ENCODE measurements at places on chromosomes 13 and 19. TPM values are rescaled to one million over a fixed set of nuclear protein-coding genes. Genes with fewer than 3 reads are reported as not detected.

Gene PIAS4
- total RNA-seq: 14.9 TPM

Gene MISP3
- total RNA-seq: 1.2 TPM

Gene PDX1
- not detected for total RNA-seq

Gene SULT2A1
- not detected for total RNA-seq

- no peak for DNase-seq
Measured at GRCh38 chr13:68506888-68507551, 1276.9 kb upstream of the PCDH9 start.

DNA sequence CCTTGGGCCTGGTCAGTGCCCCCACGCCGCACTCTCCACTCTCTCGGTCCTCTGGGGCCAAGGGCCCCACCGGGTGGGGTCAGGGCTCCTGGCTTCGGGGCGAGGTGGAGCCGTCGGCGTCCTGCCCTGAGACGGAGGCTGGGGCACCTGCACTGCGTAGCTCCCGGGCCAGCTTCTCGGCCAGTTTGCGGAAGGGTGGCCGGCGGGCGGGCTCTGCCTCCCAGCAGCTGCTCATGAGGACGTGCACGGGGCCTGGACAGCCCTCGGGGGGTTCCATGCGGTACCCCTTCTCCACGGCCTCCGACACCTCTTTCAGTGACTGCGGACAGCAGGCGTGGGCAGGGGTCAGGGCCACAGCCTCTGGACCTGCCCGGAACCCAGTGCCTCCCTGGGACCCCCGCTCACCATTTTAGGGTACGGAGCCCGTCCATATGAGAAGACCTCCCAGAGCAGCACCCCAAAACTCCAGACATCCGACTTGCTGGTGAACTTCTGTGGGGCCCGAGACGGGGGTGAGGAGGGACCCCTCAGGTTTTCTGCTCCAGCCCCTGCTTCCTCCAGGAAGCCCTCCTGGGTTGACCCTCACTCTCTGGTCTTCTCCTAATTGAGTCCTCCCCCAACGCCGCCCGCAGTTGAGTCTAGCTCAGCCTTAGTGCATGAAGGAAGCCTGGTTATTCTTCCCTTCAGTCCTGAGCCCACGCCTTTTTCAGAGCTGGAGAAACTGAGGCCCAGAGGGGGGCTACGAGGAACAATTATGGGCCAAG lies 6.3 kb upstream of the RAX2 start:
- no peak for DNase-seq

GRCh38 chr13:67518785-67519184 lies 288.6 kb upstream of the PCDH9 start:
- DNase-seq: no peak

DNA sequence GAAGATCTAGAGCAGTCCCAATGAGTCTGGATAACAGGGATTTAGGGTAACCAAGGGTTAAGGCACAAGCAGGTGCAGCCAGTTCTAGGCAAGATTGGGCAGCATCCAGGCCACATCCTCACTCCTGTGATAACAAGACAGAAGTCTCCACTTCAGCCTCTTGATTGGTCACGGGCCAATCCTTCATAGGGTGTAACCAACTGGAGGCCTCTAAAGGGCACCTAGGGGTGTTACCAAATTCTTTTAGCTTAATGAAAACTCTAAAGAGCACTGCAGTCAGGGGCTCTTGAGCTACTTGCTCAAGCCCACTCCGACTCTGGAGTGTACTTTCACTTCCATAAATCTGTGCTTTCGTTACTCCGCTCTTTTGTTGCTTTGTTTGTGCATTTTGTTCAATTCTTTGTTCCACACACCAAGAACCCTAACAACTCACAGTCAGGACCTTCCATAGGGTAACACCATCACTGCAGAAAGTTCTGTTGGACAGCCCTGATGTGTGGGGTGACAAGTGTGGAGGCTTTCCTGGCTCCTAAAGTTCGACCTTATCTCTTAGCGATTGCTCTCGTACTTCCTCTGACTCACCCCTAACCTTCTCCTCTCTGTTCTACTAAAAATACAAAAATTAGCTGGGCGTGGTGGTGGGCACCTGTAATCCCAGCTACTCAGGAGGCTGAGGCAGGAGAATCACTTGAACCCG lies 36.1 kb downstream of the ZSWIM9 start:
- no peak for DNase-seq

- DNase-seq: no peak
Measured at GRCh38 chr13:57527114-57527735, 104.3 kb upstream of the PCDH17 start.
